ENCODE measurements at places on chromosomes 6 and 20.

- no peak for DNase-seq
Measured at GRCh38 chr6:6320901-6321300, 439 bp upstream of the F13A1 start.

- no peak for DNase-seq
Measured at GRCh38 chr20:51412951-51413481, 129.5 kb downstream of the NFATC2 start.

GRCh38 chr6:16974387-16974673, 127.5 kb upstream of the STMND1 start:
- no peak for DNase-seq

- DNase-seq = no peak
Measured at GRCh38 chr6:112338166-112338709, 8.9 kb upstream of the RFPL4B start.

DNA sequence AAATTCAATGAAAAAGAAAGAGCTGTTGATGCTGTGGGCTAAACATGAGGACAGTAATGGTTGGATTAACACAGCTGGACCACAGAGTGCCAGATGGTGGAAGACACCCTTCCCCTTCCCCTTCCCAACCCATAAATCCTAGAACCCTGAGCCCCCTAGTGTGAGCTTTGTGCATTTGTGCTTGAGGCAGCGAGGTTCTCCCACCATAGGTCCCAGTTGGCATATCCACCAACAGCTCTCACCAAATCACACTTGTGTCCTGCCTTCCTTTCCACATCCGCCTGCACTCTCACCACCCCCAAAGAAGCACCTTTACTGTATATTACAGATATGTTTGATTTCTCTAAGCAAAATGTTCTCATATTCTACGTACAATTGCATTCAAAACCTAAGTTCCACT, 32.8 kb upstream of the HBS1L start:
- no peak for DNase-seq

- no peak for DNase-seq
Measured at GRCh38 chr20:13396022-13396421, 174.9 kb downstream of the ISM1 start.

DNA sequence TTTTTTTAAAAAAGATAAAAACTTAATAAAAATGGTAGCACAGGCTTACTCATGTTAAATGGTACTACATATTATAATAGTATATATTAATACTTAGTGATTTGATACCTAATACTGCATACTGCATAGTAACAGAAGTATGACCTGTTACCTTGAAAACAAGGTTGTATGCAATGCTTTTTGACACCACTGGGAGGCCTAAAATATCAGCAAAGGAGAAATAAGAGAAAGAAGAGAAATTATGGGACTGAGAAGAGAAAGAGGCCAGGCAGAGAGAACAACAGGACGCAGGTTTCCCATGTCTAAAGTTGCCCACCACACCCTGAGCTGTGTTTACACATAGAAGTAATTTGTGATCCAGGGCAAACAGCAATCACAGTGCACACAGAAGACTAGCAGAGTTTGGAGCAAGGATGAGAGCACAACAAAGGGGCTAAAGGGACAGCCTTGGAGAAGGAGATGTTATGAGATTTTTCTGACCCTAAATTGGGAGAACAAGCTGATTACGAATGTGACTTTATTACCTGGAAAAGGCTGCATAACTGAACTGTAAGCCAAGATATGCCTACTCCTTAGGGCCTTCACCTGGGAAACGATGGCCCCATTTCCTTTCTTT, 73.2 kb downstream of the ROS1 start:
- DNase-seq = no peak
